ENCODE measurements at places on chromosomes 5 and 9.

- no peak for DNase-seq
These were observed 141.3 kb upstream of the NFIB start for GRCh38 chr9:14455243-14455642.

DNA sequence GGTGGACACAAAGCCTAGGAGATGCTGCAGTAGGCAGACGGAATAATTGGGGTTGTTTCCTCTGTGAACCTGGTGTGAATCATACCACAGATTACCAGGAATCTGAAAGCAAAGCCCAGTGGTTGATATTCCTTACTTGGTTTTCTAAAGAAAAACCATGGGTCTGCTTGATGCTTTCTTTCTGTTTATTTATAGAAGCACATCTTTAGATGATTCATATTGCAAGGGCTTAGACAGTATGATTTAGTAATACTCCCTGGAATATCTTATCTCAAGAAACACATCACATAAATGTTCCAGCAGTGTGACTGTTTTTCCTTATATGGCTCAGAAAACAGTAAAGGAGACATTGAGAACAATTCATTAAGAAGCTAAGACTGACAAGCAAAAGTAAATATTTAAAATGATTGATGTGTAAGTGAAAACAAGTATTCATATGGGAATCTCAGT, 623.3 kb downstream of the RAB3C start:
- DNase-seq, result no peak

DNA sequence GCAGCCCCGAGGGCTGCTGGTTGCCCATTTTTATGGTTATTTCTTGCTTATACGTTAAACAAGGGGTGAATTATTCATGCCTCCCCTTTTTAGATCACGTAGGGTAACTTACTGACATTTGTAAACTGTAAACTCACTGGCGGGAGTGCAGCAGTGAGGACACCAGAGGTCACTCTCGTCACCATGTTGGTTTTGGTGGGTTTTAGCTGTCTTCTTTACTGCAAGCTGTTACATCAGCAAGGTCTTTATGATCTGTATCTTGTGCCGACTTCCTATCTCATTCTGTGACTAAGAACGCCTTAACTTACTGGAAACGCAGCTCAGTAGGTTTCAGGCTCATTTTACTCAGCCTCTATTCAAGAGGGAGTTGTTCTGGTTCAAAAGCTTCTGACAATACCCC, 155.0 kb upstream of the PRDM9 start:
- DNase-seq, result no peak

GRCh38 chr5:157024208-157024959, 34.5 kb downstream of the HAVCR1 start:
- DNase-seq, result no peak

DNA sequence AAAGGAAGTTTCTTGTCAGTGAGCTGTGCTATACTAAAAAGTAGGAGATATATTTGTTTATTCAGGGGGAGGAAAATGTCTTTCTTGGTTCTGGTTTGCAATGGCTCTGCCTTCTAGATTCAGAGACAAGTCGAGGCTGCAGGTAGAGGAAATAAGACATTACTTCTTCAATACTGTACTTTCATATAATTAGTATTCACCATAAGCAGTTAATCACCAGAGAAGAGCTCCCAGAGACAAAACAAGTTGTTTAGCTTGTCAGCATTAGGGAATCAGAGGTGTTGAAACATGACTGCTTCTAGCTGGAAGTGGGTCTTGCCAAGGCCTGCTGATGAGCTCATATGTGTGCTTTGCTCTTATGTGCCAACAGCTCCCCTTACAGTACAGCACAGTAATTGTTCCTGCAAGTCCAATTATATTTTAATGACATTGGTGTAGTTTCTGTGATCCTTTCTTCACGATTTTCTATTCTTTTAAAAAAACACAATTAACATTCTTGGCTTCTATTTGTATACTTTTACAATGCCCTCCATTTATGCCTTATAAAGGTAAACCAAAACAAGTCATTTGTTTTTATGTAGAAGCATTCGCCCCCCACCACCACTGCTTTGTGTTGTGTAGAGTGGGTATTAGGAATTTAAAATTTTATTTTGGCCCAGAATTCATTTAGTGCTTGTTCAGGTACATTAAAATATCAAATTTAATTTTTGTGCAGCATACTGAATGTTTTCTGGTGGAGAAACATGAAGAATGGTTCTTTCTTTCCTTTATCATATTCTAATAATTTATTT, 112.2 kb downstream of the RPS23 start:
- DNase-seq, result no peak

DNA sequence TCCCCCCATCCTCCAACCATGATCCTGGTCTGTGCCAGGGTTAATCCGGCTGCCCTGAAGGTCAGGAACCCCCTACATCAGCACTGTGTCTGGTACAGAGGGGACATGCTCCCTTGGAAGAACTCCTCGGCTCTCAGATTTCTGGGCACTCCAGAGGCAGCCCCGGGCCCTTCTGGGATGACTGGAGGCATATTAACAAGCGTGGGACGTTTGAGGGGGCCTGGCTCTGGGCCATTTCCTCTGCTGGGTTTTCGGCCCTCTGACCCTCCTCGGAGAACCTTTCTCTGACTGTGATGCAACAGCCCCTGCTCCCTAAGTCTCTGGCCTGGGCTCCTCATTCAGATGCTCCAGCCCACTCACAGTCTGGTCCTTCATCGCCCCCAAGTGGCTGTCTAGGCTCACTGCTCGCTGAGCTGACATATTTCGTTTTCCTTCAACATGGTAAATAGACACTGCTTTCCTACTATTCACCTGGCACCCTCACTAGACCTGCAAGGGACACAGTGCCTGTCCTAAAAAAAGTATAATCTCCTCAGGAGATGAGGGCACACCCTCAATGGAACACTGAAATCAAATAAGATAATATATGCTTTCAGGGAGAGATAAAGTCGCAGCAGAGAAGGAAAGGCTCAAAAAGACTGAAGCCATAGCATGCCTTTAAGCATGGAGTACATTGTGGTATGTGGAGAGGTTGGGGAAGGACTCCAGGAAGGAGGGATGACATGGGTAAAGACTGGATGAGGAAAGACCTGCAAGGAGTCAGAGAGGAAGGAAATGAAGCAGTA, 404.7 kb upstream of the TRPC7 start:
- DNase-seq, result no peak

- no peak for DNase-seq
These were observed 292.6 kb downstream of the MCTP1 start for GRCh38 chr5:94992325-94992724.

DNA sequence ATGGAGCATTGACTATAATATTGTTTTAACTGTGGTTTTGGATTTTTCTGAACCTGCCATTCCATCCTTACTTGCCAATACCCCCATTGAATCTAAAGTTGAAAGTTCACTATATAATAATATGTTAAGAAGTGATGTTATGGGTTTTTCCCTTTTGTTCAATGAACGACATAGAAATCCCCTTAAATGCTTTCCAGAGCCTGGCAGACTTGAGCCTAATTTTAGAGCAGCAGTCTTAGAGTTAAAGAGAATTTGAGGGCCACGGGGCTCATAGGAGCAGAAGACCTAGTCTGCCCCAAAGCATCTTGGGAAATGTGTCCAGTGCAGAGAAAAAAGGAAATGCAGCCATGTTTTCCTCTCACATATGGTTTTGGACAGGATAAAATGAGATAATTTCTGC, 146.1 kb upstream of the SLC44A1 start:
- DNase-seq, result no peak

DNA sequence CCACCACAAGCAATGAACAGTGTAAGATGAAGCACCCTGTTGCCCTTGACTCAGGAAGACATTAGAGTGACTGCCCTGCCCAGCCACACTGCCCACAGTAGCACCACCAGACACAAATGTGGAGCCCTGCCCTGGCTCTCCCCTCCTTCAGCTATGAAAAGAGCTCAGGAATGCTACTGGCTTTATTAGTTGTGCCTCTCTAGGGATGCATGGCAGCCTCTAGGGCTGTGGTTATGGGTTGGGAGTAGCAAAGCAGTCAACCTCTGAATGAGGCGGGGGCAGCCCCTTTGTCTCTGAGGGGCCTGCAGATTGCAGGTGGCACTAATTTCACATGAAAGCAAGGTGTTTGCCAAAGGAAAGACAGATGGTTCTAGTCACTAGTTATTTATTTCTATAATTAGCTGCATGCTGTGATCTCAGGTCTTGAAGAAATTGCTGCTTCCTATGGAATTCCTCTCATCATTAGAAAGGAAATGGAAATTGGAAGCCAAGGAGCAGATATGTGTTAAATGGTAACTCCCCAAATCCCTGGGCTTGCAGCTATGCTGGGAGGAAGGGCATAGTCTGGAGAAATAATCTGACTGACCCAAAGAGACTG, 259.4 kb downstream of the TLR4 start:
- no peak for DNase-seq

DNA sequence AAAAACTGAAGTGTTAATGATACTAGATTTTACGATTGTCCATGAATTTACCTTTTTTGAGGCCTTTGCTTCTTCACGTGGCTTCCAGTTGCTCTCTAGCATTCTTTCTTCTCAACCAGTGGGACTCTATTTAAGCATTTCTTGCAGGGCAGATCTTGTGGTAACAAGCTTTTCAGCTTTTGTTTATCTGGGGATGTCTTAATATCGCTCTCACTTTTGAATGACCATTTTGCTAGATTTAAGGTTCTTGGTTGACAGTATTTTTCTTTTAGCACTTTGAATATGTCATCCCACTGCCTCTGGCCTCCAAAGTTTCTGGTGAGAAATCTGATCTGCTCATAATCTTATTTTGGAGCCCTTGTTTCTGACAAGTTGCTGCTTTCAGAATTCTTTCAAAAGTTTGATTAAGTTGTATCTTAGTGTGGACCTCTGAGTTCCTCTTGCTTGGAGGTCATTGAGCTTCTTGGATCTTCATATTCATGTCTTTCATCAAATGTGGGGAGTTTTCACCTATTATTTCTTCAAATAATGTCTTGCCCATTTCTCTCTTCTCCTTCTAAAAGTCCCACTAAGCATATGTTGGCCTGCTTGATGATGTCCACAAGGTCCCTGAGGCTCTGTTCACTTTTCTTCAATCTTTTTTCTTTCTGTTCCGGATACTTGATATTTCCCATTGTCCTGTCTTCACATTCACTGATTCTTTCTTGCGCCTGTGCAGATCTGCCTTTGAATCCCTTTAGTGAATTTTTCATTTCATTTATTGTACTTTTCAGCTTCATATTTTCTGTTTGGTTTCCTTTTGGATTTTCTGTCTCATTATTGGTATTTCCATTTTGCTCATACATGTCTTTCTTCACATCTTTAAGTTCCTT, 8.8 kb downstream of the EXOC3 start:
- no peak for DNase-seq

DNA sequence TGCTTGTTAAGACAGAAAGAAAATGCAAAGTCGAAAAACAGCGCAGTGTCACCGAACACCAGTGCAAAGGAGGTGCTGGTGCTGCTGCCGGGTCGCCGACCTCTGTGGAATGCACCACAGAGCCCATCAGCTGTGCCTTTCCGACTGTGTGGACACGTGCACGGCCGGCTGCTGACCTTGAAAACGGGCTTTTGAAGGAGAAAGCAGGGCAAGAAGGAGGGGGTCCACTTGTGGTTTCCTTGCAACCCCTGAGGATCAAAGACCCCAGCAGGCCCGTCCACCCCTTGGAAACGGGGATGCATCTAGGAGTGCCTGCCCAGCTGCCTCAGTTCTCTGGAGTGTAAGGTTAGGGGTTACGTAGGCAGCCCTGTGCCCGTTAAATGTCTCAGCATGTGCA, 6.2 kb upstream of the OLFM1 start:
- no peak for DNase-seq

DNA sequence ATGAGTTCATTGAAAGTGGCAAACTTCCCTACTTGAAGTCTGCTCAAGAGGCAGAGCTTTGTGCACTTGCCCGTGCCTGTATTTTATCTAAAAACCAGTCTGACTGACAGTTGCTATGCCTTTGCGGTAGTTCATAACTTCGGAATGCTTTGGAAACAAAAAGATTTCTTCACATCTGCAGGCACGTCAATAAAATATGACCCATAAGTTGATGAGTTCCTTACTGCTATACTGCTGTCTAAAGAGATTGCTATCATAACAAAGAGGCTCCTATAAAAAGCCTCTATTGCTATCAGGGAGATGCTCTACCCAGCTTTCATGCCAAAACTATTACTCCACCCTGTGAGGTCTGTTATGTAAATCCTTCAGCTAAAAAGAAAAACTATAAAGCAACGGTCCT, 25.4 kb upstream of the RNF20 start:
- no peak for DNase-seq

GRCh38 chr9:114207845-114208244, 52.5 kb downstream of the COL27A1 start:
- DNase-seq, result no peak

- DNase-seq, result no peak
These were observed 45.4 kb downstream of the RAB14 start for GRCh38 chr9:121156263-121156731.

- DNase-seq, result no peak
These were observed 476.6 kb upstream of the EDIL3 start for GRCh38 chr5:84861306-84861705.

DNA sequence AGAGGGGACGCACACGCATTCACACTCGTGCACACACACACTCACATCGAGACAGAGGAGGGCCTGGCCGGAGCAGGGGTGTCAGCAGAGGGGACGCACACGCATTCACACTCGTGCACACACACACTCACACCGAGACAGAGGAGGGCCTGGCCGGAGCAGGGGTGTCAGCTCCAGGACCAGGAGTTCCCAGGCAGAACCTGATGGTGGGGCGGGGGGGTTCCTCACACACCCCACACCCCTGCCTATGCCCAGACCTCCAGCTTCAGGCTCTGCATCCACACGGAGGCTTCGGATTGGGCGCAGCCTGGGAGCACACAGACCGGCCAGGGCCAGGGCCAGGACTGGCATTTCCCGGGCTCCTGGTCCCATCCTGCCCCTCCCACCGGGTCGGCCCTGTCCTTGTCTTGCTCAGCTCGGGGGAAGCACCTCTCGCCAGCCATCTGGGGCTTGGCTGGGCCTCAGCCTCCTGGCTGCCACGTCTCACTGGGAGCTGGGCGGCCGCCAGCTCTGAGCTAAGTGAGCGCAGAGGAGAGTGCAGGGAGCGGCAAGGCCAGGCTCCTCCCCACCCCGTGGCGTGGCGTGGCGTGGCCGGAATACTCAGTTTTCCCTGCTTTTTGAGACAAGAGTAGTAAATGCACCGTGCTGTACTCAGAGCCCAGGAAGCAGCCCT, 31.3 kb downstream of the ADAMTS2 start:
- no peak for DNase-seq

GRCh38 chr5:159764283-159765134, 151.8 kb upstream of the ADRA1B start:
- no peak for DNase-seq

GRCh38 chr9:93304574-93305496, 120.9 kb downstream of the WNK2 start:
- DNase-seq, result no peak

DNA sequence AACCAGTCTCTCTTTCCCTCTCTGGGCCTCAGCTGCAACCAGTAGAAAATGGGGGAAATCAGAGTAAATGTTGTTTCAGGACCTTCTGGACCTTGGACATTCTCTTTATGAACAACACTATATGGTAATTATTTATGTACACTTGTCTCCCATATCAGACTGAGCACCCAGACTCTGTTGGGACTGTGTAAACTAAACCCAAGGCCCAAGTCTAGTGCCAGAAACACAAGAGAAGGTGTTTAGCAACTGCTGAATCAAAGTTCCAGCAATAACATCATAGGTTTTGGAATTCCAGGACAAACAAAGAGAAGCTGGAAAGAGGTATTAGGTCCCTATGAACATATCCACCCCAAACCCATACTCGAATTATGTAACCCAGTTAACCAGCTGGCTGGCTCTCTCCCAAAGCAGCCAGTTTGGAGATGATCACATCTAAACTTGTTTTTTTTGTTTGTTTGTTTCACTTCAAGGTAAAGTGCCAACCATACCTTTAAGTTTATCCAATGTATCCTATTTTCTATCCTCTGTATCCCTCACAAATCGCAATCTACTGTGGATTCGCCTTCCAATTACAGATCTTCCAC, 1.9 kb upstream of the RNF38 start:
- DNase-seq, result no peak

- no peak for DNase-seq
These were observed 19.2 kb downstream of the SLC23A1 start for GRCh38 chr5:139363937-139364336.
